Cardiac septum (tissue), 1 donor: ENCODE measurements at places on chromosomes 5 and 9.

GRCh38 chr9:14081745-14082144 lies 232.2 kb downstream of the NFIB start:
- no peak for DNase-seq

DNA sequence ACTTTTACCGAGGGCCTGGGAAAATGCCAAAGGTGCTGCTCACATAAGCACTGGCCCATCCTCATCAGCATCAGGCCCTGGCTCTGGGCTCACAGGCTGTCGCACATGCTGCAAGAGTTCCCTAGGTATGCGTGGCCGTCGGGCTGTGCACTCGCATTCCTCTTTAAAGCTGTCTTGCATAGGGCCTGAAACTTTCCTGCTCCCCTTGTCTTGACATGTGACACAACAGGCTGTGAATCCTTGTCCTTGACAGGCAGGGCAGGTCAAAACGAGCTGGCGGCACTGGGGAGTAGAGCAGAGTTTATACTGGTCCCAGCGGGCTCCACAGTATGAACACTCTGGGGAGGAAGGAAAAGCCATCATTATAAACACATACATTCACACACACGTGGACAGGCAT lies 30.7 kb downstream of the TSTD2 start:
- no peak for DNase-seq

DNA sequence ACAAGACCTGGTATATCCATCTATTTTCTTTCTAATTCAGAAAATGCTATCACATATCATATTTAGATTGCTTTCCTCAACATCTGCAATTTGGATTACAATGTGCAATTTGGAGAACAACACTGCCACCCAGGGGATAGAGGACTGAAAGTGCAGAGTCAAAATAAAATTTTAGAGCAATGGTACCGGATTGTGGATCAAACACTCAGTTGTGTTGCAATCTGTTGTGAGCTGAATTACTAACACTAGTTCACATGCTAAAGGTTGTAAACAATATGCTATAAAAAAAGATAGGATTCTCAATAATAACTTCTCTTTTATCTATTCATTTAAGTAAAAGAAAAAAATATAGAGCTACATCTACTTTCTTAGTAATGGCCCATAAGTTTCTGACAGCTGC lies 11.9 kb upstream of the SRFBP1 start:
- DNase-seq, result no peak

DNA sequence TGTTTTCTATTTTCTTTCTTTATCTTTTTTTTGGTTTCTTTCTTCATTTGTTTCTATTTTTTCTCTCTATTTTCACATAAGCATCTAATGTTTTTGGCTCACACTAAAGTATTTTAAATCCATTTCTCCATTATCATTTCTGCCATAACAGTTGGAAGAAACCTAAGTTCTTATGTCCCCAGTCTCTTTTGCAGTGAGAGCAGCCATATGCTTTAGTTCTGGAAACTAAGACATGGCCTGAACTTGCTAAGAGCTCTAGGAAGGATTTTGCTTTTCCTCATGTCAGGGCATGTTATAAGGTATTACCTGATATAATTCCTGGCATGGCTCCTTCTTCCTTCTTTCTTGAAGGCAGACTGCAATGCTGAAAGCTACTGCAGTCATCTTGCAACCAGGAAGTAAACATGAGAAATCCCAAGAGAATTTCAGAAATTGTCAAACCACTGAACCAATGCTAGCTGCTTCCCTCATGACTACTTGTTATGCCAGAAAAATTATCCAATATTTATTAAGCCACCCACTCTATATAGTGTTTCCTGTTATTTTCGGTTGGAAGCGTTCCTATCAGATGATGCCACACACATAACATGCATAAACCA lies 171.1 kb downstream of the TAF11L14 start:
- DNase-seq, result no peak

DNA sequence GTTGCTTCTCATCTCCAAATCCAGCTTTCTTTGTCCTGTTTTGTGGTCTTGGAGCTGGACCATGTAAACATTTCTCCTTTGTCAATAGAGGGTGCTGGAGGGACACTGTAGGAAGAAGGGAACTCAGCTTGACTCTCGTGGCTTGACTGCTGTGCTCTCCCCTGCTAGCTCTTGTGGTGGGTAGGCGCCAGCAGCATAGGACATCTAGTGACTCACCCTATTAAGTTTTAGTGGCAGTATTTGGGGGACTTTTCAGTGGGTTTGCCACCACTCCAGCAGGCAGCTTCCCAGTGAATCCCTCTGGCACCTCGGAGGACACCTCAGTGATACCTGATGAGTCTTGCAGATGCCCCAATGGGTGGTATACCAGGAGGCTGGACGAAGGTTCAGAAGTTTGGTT lies 97.8 kb downstream of the TSSK1B start:
- DNase-seq, result no peak

- DNase-seq, result peak; percentile 88
Observed at GRCh38 chr5:134554319-134555222, 29.1 kb downstream of the JADE2 start.

DNA sequence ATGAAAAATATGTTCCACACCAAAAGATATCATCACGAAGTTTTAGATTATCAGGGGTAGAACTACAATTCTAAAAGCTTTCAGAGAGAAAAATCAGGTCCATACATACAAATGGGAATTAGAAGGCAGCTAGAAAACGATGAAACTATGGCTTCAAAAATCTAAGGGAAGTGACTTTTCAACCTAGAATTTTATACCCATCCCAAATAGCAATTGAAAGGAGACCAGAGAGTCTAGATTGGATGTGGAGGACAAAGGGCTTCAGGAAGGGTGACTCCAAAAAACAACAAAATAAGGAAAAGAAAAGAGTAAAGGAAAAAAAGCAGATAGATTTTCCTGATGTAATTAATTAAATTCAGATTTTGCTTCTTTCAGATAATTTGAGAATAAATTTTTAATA lies 72.0 kb upstream of the CEP78 start:
- no peak for DNase-seq

GRCh38 chr9:6566409-6567139 lies 79.0 kb downstream of the GLDC start:
- DNase-seq, result no peak

- DNase-seq, result no peak
Observed at GRCh38 chr5:38557308-38557710, 863 bp upstream of the LIFR start.

DNA sequence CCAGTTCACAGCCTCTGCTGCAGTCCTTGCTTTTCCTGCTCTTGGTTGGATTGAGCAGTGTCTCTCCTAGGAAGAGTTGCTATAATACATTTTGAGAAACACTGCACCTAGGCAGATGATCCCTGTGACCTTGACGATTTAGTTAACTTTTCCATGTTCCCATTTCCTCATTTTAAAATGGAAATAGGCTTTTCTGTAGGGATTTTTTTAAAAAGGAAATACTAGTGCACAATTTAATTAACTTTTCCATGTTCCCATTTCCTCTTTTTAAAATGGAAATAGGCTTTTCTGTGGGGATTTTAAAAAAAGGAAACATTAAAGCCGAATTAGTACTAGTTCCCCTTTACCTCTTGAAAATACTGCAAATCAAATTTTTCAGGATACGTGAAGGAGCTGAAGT lies 4.7 kb downstream of the ATP6V0E1 start:
- DNase-seq, result no peak

DNA sequence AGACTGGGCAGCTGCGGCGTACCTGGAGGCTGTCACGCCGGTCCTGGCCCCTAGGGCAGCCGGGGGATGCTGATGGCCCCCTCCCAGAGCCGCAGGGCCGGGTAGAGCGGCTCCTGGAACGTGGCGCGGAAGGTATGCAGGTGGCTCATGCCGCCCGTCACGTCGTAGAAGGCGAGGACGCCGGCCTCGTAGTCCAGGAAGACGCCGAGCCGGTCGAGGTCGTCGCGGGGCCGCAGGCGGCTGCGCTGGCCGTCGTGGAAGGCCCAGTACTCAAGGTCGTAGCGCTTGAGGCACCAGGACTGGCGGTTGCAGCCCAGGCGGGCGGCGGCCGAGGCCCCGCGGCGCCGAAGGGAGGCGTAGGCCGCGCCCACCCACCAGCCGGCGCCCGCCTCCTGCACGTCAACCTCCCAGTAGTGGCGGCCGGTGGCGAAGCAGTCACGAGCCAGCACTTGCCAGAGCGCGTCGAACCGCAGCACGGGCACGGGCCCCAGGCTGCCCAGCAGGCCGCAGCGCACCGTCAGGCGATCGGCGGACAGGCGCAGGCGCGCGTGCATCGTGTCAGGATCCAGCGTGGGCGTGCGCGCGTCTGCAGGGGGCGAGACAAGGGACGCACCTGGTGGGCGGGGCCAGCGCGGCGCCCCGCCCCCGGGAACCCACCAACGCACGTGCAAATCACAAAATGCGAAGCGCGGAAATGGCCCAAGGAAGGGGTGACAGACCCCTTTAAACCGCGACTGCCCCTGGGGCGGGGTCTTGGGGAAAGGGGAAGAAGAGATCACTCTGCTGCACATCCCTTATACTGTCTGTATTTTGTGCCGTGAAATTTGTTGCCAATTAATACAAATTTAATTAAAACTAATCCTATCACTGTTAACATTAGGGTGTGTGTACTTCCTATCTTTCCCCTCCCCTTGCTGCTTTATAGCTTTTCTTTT lies 31.2 kb downstream of the NANS start:
- no peak for DNase-seq

- DNase-seq, result no peak
Observed at GRCh38 chr9:69218166-69218565, 44.1 kb downstream of the TJP2 start.
